ENCODE measurements at places on chromosomes 7 and 10.

DNA sequence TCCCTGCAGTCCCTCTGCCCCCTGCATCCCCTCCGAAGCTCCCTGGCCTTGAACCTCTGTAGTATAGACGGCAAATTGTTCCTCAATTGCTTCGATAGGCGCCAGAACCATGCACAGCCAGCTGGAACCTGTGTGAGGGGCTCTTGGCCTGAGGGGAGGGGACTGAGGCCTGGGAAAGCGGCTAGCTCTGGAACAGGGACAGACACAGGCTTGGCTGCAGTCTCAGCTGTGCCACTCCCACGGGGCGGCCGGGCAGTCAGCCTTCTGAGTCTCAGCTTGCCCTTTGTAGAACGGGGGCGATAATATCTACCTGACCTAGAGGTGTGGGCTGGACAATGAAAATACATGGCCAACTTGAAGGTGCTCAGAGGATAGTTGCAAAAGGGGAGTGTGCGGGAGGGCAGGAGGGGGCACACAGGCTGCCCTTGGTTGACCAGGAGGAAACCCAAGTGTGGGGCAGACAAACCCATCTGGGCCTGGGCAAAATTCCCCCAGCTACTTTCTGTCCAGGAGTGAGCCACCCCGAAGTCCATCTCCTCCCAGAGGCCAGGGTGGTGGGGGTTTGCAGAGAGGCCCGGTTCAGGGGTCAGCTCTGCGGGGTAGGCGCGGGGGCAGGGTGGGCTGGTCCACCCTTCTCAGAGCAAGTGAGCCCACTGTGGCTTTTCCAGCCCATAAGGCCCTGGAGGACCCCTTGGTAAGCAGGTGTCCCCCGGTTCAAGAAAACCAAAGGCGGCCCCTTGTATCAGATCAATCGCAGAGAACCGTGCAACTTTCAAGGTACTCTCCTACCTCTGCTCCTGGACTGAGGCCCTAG, 4.6 kb downstream of the CRYGN start:
- no peak for DNase-seq

- no peak for DNase-seq
These were observed 964.9 kb downstream of the REEP3 start for GRCh38 chr10:64486149-64486548.

GRCh38 chr7:154794147-154794780, 208.7 kb downstream of the PAXIP1 start:
- no peak for DNase-seq

- no peak for DNase-seq
These were observed 18.8 kb downstream of the FOXI2 start for GRCh38 chr10:127755753-127756152.

GRCh38 chr10:44352316-44353127, 32.4 kb downstream of the CXCL12 start:
- no peak for DNase-seq

GRCh38 chr10:8873310-8873709, 818.8 kb downstream of the GATA3 start:
- DNase-seq, result no peak

DNA sequence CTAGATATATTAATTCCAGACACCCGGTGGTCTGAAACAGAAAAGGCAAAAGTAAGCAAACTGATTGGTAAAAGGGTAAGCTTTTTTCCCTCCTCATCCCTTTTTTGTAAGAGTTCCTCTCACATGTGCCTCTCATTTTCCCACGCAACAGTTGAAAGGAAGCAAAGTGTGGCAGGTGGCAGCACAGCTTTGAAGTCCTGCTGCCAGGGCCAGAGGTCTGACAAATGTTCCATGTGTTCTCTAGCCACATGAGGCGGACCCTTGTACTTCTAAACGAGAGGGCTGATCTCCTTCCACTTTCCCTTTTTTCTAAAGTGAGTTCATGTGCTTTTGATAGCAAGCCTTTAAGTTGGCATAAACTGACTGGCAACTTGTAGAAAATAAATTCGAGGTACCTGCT, 217.5 kb downstream of the POLR1F start:
- DNase-seq, result no peak

DNA sequence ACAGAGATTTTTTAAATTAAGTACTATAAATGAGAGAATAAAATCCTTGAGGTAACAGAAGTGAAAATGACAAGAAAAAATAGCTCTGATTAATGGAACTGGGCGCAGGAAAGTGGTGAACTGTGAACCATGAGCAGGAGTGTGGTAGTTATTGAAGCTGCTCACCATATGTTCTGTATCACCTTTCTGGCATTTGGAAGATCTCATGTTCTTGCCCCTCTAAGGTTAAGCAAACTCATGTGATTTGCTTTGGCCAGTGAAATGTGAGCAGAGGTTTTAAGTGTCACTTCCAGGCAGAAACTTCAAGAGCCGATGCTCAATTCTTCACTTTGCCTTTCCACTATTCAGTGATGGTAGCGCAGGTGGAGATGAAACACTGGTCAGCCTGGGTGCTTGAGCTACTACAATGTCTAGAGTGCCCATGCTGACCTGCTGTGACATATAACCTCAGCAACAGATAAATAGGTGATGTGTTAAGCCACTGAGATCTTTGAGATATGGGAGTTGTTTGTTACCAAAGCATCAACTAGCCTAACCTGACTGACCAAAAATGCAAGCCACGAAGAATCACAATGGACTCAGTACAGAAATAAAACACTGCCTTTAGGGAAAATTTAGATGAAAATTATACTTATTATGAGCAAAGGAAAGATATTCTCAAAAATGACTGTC, 18.4 kb downstream of the MTPAP start:
- no peak for DNase-seq

DNA sequence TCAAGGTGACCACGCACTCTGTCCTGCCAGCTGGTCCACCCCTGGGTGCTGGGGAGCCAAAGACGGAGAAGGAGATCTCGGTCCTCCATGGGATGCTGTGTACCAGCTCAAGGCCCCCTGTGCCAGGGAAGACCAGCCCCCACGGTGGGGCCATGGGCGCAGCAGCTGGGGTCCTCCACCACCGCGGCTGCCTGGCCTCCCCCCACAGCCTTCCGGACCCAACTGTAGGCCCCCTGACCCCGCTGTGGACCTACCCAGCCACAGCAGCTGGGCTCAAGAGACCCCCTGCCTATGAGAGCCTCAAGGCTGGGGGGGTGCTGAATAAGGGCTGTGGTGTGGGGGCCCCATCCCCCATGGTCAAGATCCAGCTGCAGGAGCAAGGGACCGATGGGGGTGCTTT, 5.4 kb downstream of the NYAP1 start:
- DNase-seq, result no peak

DNA sequence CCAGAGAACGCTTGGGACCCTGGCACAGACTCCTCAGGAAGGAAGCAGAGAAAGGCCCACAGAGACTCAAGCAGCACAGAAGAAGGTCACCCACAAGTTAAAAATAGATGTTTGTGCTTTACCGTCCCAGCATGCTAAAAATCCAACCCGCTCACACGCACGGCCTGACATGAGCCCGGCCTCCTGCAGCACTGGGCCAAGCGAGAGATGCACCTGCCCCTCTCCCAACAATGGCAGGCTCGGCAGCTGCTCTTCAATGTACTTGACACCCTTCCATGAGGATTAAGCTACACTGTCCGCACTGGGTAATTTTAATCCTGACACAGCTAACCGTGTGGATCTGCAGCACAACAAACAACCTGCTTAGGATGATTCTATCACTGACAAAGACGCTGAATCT, 9.3 kb downstream of the DIP2C start:
- no peak for DNase-seq

GRCh38 chr7:156039971-156040677, 227.9 kb upstream of the SHH start:
- no peak for DNase-seq

GRCh38 chr10:97039538-97040247, 146.1 kb downstream of the SLIT1 start:
- DNase-seq, result no peak

DNA sequence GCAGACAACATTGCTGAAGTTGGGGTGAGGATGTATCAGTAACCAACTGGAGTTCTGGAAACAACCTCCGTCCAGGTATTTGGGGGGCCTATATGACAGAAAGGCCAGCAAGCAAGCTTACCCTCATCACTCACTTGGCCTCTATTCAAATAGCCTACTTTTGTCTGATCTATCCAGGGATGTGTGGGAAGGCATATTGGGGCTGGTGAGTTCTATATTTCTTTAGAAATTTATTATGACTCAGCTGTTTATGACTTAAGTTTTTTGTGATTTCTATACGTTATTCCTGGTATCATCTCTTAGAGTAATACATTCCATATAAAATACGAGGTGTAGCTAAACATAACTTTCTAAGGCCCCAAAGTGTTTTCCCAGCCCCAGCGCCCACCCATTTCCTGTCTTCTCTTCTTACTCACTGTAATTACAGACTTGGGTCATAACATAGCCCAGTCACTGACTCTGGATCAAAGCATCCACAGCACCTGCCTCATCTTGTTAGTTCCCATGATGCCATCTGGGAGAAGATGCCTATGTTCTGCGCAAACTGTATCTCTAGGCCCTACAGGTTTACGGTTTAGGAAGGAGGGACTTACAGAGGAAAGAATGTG, 18.1 kb downstream of the GARS1 start:
- no peak for DNase-seq

DNA sequence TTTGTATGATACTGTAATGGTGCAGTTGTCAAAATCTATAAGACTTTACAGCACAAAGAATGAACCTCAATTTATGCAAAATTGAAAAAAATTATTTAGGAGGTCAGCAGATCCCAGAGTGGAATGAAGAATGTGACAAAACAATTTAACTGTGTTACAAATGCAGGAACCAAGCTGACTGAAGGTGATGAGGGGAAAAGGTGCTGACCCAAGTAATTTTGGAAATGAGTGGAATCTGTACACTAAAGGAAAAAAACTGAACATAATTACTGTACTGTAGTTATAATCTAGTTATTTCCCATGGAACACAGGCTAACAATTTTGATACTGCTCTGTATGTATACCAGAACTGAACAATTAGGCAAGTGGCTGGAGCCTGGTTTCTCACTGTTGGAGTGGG, 31.2 kb upstream of the ZCCHC24 start:
- DNase-seq, result no peak

- no peak for DNase-seq
These were observed 55.3 kb upstream of the INPP5A start for GRCh38 chr10:132482090-132482800.

- peak; percentile 52 for DNase-seq
These were observed 40.3 kb downstream of the NRCAM start for GRCh38 chr7:108415821-108416536.

DNA sequence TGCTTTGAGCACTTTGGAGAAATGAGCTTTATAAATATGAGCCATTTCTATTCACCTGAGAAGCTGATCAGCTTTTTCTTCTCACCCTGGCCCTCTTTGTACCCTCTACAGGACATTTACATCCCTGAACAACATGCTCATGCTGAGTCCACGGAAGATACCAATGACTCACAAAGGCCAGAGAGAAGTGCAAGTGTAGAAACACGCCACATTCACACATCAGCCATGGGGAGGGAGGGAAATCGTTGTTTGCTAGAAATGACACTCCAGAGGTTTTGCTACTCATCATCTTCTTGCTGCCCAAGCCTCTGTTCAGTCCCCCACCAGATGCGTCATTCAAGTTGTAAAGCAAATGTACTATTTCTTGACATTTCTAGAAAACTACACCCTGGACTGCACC, 2.8 kb upstream of the UCN3 start:
- no peak for DNase-seq

- no peak for DNase-seq
These were observed 7.7 kb downstream of the DPCD start for GRCh38 chr10:101595591-101596433.

GRCh38 chr7:7808156-7808555, 89.7 kb upstream of the RPA3 start:
- no peak for DNase-seq

GRCh38 chr7:6279341-6279740, 6.9 kb upstream of the CYTH3 start:
- DNase-seq, result no peak

GRCh38 chr10:22537810-22538209, 176.6 kb downstream of the PIP4K2A start:
- no peak for DNase-seq

- DNase-seq, result no peak
These were observed 951.1 kb downstream of the NRG3 start for GRCh38 chr10:82826132-82826531.

- DNase-seq, result no peak
These were observed 16.6 kb upstream of the SLC18A3 start for GRCh38 chr10:49593564-49593875.

GRCh38 chr10:130174328-130174727, 38.1 kb downstream of the GLRX3 start:
- no peak for DNase-seq

DNA sequence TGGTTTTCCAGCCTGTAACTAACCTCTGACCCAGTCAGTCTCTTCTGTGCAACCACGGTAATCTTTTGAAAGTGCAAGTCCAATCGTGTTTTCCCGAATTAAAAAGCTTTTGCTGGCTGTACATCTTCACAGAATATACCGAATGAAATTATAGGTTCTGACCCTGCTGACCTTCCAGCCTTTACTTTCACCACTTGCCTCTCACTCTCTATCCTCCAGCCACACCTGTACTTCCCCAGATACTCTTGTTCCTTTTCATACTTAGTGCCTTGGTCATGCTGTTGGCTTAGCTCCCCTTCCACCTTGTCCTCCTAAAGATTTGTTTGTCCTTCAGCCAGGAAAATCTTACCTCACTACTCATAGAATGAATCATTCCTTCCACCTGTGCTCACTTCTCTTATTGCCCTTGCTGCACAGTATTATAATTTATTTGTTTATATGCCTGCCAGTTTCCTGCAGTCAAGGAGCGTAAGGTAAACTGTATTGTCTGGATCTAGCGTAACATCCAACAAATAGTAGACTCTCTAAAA, 2.3 kb upstream of the PNPLA8 start:
- no peak for DNase-seq

DNA sequence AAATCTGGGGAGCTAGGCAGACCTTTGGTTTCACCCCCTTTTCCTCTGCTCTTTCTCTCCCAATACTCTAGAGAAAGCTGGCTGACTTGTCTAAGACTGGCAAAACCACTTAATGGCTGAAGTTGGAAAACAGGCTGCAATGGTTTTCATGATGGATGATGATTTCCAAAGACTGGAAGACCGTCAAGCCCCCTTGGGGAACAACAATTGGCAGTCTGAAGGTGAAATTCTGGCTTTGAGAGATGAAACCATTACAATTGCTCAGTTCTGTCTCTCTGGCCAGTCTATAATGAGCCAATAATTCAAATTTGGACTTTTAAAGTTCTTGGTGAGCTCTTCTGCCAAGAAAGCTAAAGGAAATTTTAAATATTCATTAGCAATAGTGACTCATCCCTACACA, 680.5 kb downstream of the PARD3 start:
- no peak for DNase-seq
